ENCODE measurements at places on chromosomes 4 and X. TPM values are rescaled to one million over a fixed set of nuclear protein-coding genes. Genes with fewer than 3 reads are reported as not detected.

- no peak for DNase-seq
Observed at GRCh38 chrX:21744060-21744459, 13.9 kb downstream of the SMPX start.

- no peak for DNase-seq
Observed at GRCh38 chr4:163556177-163556576, 61.7 kb downstream of the TMA16 start.

DNA sequence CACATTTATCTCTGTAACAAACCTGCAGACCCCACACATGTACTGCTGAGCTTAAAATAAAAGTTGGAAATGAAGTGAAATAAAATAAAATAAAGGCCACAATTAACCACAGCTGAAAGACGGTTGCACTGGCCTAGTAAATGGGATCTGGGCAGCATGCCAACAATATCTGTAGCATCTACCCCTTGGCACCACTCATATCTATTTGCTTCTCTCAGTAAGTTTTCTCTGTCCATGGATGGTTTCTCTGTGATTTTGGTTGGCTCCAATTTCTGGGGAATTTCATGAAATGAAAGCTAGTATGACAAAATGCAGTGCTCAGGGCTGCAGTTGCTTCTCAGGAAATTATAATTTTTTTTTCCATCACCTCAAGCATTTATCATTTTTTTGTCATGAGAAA is 172.0 kb upstream of the IL15 start:
- DNase-seq = no peak

- no peak for DNase-seq
Observed at GRCh38 chr4:6047130-6047673, 29.0 kb upstream of the C4orf50 start.

DNA sequence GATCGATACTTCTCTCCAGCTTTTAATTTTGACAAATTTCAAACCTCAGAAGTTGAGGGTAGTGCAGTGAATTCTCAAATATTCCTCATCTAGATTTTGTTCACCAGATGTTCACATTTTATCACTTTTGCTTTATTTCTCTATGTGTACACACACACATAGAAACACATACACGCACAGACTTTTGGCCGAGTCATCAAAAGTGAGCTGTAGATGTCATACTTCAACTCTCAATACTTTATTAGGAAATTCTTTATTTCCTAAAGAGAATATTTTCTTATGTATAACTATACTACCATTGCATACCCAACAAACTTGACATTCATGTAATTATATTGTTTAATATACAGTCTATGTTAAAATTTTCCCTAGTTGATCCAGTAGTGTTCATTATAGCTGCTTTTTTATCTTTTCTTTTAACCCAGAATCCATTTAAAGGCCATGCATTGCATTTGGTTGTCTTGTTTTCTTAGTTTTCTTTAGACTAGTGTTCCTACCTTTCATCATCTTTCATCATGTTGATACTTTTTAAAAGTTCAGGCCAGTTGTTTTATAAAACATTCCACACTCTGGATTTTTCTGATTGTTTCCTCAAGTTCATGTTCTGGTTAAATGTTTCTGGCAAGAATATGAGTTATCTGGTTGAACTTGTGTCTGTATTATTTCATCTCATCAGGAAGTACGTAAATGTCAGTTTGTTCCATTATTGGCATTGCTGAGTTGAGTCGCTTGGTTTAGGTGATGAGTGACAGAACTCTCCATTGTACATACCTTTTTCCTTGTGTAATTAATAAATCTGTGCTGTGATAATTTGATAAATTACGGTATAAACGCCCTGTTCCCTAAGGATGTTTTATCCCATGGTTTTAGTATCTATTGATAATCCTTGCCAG is 94.1 kb upstream of the TLR2 start:
- DNase-seq = no peak

- DNase-seq = no peak
Observed at GRCh38 chrX:147917700-147918695, 6.3 kb downstream of the FMR1 start.

- no peak for DNase-seq
Observed at GRCh38 chr4:22071749-22072148, 123.2 kb upstream of the KCNIP4 start.

GRCh38 chrX:99073551-99073950 is 1336.5 kb downstream of the PCDH19 start:
- DNase-seq = no peak

DNA sequence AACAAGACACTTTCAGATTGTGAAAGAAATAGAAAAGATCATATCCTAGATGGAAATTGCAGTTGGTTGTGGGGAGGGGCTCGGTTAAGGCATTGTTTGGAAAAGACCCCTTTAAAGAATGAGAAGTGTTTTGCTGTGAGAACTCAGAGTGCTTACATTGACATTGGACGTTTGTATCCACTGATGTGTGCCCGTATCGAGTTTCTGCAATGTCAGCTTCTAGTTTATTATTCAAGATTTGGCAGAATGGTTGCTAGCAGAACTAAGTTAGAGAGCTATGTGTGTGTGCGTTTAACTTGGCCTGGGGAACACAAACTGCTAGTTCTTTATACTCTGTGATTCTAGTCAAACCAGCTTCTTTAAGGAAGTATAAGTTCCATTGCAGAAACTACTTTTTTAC is 2702.5 kb downstream of the PCDH7 start:
- DNase-seq = no peak

- DNase-seq = no peak
Observed at GRCh38 chrX:133297284-133297683, 79.1 kb upstream of the TFDP3 start.

- DNase-seq = no peak
Observed at GRCh38 chr4:108619372-108620100, 840 bp upstream of the RPL34 start.

GRCh38 chr4:151197247-151197646 is 79.7 kb upstream of the PRSS48 start:
- peak; percentile 80 for DNase-seq

GRCh38 chrX:57680160-57680559 is at the start of gene NLRP2B:
Gene NLRP2B (minus strand): TSS chrX:57680260.
- DNase-seq = no peak

DNA sequence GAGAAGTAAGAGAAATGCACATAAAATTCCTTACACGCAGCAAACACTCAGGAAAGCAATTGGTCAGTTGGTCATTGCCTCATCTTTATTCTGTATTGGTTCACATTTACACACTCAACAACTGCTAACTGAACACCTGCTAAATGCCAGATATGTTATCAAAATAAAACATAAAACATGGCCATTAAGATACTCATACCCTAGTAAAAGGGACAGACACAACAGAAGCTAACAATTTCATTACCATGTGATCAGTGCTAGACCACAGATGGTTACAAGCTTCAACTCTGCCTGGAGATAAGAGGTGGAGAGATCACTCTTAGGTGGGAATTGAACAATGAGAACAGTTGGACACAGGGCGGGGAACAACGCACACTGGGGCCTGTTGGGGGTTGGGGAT is 26.2 kb downstream of the TEC start:
- DNase-seq = no peak

- no peak for DNase-seq
Observed at GRCh38 chrX:5915783-5916182, 312.9 kb downstream of the NLGN4X start.

DNA sequence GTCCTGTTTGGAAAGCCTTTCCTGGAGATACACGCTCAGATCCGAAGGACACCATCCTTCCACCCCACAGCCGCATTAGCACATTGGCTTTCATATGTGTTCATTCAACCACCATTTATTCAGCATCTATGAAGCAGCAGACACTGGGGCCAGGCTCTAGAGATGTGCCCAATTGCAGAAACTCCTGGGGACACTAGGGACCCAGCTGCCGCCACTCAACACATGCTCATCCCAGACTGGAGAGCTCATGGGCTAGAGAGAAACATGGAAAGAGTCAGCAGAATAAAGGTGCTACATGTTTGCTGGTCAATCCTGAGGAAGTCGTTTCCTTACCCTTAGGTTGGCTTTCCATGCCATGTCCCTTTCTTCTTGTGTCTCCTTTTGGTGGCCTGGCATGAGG is 7.6 kb downstream of the CTAG1A start:
- no peak for DNase-seq

GRCh38 chr4:12203945-12204344 is 775.3 kb upstream of the HS3ST1 start:
- no peak for DNase-seq

DNA sequence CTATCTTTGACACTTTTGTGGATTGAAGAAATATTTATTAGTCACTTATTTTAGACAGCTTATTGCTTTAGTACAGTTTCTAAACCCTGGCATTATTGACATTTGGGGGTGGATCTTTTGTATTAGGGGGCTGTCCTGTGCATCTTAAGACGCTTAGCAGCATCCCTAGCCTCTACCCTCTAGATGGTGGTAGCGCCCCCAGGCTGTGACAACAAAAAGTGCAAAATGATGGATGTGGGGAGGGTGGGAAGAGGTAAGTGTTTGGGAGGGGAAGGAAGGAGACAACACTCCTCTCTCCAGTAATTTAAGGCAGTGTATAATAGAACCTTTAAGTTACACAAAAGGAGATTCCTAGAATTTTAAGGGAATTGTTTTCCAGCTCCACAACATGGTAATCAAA is 1210.6 kb downstream of the C4orf33 start:
- DNase-seq = no peak

DNA sequence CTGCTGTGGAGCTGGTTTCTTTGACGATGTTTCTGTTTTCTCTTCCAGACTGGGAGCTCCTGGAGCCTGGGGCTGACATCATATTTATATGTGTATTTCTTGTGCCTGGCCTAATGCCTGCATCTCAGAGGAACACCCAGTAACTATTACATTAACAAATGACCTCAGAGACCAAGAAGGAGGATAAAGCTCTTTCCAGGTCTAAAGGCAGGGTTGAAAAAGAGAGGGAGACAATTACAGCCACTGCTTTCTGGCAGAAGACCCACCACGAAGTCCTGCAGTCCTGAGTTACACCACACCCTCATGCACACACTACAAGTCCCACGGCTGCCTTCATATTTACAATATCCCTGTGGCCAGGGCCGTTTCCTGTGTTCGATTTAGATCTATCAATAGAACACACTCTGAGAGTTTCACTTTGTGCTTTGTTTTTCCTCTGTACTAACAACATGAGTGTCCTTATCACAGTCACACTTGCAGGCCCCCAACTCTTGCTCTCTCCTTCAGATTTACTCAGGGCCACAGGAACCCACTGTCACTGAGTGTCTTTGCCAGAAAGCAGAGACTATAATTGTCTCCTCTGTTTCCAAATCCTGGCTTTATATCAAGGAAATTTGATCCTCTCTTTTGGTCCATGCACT is 535.5 kb downstream of the MID1IP1 start:
- DNase-seq = peak; percentile 86

DNA sequence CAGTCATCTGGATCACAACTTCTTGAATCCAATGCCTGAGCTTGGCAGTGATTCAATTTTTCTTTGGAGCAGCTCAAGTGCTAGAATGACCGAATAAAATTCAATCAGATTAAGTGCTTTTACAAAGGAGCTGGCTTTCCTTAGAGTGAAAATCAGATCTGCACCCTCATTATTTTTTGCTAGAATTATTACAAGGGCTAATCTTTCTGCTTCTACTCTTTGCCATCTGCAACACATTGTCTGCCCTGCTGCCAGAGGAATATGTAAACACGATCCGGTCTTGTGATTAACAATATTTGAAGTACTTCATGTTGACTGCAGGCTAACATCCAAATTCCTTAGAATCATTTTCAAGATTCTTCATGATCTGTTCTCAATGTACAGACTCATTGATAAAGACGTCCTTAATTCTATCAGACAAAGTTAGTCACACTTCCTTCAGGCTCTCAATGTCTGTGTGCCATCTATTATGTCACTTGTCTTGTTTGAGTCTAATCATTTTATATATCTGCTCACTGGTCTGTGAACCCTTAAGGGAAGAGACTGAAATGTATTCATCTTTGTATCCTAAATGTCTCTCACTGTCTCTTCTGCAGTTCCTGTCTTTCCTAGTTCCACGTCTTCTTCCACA is 531.2 kb downstream of the GALNTL6 start:
- DNase-seq = no peak

GRCh38 chr4:76950956-76951671 is 1.6 kb downstream of the SEPTIN11 start:
- DNase-seq = no peak

DNA sequence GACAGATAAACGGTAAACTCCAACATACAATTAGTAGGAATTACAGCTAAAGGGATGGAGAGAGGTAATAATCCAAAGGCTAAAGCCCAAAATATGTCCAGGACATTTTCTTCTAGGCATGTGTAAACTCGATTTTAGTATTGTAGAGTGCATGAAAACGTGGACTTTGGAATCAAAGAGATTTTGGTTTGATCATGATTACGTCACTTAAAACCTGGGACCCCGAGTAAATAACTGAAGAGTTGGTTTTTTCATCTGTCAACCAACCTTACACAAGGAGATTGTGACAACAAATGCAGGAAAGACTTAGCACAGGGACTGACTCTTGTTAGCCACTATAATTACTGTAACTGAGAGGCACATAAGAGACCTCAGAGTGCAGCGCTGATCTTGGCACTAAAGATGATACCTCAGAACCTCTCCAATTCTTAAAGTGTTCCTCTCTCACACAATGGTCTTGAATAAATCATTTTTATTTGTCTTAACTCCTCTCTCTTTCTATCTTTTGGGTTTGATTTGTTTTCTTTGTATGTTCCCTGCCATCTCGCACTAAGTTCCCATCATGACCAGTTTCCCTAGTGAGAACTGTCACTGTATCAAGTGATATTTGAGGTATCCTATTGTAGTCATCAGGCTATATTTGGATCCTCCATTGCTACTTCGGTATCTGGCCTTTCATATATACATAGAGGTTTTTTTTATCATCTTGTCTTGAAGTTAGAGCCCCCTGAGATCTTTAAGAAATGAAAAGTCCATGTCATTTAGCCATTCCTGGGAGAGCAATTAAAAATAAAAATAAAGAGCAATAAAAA is 32.2 kb upstream of the MSL3 start:
- no peak for DNase-seq

DNA sequence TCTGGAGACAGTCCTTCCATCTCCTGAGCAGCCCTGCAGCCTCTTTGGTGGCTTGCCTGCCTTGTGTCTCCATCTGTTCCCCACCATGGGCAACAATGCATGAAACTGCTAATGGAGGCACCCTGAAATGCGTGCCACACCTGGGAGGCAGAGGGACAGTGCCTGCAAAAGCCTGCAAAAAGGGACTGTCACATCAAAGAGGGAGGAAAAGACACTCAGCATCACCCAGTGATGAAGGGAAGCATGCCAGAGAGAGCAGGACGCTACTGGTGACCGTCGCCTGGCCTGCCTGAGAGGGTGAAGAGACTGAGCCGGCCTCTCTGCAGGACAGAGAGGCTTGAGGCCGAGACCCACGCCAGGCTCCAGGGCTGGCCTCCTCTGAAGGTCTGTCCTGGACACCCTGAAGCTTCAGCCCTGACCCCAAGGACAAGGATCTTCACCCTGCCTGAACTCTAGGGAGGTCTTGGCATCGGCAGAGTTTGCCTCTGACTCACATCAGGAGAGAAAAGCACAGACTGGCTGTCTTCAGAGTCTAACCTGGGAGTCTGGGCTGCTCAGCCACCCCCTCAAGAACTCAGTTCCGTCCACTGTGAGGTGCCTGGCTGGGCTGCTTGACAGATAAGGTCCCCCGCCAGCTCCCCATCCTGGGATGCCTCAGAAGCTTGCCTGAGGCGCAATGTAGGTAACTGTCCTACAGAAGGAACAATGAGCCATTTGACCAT is 8.1 kb downstream of the ACSL1 start:
- DNase-seq = no peak

Gene RPA4
- total RNA-seq = 1.1 TPM

Gene EDA
- total RNA-seq = 4.6 TPM

Gene CITED1
- not detected for total RNA-seq

Gene VSIG4
- total RNA-seq = 102 TPM

Gene UNC5C
- total RNA-seq = 3.1 TPM

Gene POU3F4
- not detected for total RNA-seq

Gene IRF2
- 31.9 TPM for total RNA-seq

Gene NPNT
- total RNA-seq = 5.8 TPM

Gene CT45A5
- not detected for total RNA-seq

Gene ARMCX1
- 49.1 TPM for total RNA-seq
